HFF-Myc (cell line): ENCODE measurements at places on chromosomes 11 and 22.

DNA sequence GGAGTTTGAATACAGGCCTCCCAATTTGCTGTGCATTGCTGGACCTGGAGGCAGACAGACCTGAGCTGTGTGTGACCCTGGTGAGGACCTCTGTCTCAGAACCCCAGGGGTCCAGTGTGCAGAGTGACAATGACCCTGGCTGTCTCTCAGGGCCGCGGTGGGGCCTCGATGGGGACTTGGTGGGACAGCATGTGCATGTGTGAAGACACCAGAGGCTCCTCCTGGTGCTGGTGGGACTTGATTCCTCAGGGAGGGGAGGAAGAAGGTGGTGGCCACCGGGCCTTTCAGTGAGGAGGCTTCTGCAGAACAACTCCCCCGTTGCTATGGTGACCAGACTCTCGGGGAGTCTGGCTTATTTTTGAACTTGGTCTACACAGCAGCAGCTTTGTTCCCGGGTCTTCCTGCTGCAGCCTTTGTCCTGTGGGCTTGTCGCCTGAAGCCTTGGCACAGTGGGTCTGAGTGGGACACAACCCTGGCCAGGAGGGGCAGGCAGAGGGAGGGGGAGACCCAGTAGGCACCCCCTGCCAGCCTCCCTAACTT, 35.3 kb downstream of the MCM5 start:
- no peak for DNase-seq

- no peak for DNase-seq
Observed at GRCh38 chr11:93813974-93814373, 29.9 kb downstream of the MED17 start.

DNA sequence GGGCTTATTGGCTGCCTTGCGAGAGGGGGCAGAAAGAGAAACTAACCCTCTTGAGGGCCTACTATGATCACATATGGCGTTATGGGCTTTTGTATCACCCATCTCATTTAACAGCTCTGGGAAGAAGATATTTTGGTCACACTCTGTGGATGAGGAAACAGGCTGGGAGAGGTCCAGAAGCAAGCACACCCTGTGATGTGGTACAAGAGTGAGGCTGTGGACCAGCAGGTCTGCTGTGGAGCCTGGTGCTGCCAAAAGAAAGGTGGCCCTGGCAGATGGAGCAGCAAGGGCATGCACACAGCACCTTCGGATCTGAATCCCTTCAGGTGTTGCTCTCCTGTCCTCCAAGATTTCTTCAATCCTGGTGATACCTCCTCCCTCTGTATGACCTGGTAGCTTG, 64.1 kb downstream of the KCNC1 start:
- no peak for DNase-seq

- no peak for DNase-seq
Observed at GRCh38 chr11:9211322-9211721, 53.8 kb downstream of the DENND5A start.

GRCh38 chr11:69603111-69603836, 37.7 kb upstream of the CCND1 start:
- no peak for DNase-seq

DNA sequence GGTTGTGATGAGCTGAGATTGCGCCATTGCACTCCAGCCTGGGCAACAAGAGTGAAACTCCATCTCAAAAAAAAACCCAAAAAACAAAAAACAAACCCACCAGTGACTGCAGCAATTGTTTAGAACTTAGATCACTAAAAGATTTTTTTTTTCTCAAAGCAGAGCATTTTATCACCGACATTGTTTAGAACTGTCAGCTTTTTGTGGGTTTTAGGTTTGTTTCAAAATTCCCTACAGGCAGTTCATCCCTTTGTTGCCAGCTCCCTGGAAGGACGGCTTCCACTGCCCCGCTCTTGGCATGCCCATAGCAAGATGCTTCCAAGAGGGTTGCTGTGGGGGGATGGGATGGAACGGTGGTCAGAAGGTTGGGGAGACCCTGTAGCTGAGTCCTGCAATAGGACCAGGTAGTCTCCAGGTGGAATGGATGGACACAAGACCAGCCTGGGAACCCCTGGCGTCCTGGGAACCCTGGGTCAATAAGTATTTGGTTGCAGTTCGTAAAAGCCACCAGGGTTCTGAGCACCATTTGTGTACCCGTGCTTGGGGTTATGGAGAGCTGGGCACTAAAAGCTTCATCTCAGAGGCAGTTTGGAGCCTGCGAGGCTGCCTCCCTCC, 46.7 kb downstream of the TSPAN18 start:
- no peak for DNase-seq

- no peak for DNase-seq
Observed at GRCh38 chr11:126978911-126979310, 21.7 kb downstream of the KIRREL3 start.

DNA sequence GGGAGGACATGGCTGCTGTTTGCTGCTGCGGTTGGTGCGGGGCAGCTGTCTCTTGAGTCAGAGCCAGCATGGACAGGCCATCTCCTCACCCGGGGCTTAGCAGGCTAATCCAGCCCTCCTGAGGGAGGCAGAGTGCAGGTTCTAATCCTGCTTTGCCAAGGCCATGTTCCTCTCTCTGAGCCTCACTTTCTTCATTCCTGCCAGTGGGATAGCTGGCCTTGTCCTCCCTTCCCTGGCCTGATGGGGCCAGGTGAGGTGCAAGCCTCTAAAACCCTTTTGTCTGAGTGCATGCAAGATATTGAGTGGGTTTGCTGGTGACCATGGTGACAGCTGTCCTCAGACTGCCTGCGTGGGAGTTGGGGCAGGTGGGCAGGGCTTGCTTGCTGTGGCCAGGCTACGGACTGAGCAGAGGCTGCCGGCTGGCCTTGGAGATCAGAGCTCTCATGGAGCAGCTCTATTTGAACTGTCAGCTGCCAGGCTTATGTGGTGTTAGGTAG, 3.6 kb downstream of the USP35 start:
- DNase-seq: no peak

GRCh38 chr11:118634431-118635236, 27.2 kb downstream of the PHLDB1 start:
- no peak for DNase-seq

- DNase-seq: no peak
Observed at GRCh38 chr11:18013790-18014507, 1.1 kb upstream of the SERGEF start.

DNA sequence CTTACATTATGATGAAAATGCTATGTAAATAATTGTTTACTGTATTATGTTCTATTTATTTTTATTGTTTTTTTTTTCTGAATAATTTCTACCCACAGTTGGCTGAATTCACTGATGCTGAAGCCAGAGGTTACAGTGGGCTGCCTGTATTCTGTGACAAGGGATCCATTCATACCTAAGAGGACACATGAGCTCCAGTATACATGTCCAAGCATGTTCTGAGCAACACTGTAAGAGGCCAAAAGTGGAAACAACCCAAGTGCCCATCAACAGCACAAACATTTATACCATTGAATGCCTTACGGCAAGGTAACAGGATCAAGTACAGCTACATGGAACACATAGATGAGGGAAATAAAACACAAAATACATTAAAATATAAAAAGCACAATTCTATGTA, 1.4 kb upstream of the SRSF8 start:
- no peak for DNase-seq

DNA sequence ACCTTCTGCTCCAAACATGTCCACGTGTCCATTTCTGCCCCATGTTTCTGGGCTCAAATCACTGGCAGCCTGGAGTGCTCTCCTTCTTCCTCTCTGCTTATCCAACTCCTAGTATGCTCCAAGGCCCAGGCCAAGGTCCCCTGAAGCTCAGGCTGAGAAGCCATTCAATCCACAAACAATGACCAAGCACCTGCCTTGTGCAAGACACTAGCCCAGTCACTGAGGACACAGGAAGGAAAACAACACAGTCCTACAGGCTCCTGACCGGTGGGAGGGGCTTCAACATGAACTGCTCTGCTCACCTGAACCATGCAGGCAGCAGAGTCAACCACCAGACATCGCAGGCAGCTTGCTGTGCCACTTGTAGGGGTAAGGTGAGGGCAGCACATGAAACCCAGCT, 93.6 kb downstream of the RPL27A start:
- DNase-seq: no peak

DNA sequence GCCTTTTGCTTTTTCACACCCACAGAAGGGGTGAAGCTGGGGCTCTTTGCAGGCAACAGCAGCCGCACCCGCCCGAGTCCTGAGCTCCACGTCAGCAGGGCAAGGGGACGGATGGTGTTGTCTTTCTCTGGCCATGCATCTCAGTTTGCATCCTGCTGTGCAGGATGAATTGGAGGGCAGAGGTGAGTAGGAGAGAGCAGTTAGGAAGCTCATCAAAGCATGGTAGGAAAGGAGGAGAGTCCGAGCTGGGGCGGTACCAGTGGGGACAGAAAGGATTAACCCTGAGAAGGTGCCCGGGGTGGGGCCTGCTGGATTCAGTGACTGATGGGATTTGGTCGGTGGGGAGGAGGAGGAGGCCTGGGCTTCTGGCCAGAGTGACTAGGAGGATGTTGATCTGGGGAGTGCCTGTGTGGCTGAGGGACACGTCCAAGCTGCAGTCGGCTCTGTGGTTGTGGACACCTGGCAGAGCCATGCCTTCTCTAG, 14.6 kb downstream of the FAM83F start:
- no peak for DNase-seq

GRCh38 chr22:23530106-23530505, 50.0 kb downstream of the IGLL1 start:
- DNase-seq: no peak

DNA sequence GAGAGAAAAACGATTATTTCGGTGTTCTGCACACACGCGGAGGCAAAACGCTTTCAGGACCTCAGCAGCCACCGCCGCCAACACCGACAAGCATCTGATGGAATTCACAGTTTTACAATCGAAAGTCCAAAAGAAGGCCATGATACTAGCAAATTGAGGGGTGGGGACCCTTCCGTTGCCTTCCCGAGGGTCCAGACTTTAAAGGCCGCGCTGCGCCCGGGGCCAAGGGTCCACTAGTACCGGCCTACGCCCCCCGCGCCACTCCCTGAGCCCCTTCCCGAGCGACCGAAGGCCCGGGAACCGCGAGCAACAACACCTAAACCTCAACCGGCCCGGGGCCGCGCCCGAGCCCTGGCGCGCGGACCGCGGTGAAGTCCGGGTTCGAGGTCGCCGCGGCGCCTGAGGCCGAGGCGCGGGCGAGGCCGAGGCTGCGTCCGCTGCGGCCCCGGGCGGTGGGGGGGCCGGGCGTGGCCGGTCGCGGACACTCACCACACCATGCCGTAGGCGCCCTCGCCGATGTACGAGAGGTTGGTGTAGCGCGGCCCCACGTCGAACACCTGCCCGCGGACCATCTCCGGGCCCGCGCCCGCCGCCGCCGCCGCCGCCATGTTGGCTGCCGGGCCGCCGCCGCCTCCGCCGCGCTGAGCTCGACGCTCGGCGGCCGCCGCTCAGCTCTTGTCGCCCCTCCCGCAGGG, 465 bp downstream of the MAPK1 start:
- DNase-seq: no peak

- no peak for DNase-seq
Observed at GRCh38 chr22:25485626-25486545, 78.6 kb upstream of the GRK3 start.

GRCh38 chr11:15127341-15127740, 12.6 kb downstream of the INSC start:
- DNase-seq: no peak

DNA sequence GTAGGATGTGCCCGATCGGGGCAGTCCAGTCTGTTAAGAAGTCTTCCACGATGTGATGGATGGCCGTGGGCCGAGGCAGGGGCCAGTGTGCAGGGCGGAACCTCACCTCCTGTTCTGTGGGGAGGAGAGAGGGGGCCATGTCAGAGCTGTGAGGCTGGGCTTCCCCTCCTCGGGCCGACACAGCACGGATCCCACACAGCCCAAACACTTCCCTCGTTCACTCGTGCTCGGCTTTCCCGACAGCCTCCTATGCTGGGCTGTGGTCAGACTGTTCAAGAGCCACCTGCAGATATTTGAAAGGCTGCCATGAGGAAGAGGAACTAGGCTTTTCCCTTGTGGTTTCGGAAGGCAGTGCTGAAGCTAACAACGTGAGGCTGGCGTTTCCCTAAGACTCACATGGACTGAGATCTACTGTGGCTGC, 12.3 kb upstream of the TXN2 start:
- no peak for DNase-seq

- no peak for DNase-seq
Observed at GRCh38 chr22:44764974-44765373, 12.6 kb downstream of the ARHGAP8 start.

DNA sequence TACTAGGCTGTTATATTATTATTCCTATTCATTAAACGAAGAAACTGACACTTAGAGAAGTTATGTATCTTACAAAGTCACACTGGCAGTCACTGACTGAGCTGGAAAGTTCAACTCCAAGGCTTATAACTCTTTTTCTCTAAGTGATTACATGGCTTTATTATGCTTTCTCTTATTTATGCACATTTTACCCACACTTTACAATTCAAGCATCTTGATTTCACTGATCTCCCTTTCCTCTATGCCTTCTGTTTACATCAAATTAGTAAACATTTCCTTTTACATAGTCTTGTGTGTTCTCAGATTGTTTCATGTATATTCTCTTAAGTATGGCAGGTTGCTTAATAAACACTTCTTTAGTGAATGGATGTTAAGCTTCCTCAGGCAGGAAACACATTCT, 66.0 kb downstream of the CLPB start:
- no peak for DNase-seq

DNA sequence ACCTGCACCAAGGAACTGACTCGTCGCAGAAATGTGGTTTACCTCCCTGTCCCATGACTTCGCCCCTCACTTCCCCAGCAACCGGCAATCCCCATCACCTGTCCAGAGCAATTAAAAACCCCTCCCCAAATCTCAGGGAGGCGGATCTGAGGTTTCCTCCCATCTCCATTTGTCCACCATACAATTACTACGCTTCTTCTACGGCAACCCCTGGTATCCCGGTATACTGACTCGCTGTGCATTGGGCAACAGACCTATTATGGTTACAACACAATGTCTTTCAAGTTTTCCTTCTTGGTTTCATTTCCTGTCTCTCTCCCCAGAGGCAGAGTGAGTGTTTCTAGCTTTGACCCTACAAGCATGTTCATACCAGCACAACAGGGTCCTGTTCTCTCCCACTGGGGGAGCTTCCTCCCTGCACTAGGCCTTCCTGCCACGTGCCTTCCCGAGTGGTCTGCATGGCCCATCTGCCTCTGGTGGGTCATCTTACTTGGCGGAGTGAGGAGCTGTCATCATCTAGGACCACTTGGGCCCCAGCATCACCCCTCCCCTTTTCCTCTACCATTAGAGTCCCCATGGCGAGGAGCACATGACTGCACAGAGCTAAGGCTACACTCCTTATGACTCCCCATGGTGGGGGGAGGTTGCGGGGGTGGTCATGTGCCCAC, 30.3 kb upstream of the NAP1L4 start:
- no peak for DNase-seq
